ENCODE measurements at places on chromosomes 16 and 17.

- DNase-seq, result no peak
These were observed 82.8 kb upstream of the TNRC6A start for GRCh38 chr16:24646646-24646995.

DNA sequence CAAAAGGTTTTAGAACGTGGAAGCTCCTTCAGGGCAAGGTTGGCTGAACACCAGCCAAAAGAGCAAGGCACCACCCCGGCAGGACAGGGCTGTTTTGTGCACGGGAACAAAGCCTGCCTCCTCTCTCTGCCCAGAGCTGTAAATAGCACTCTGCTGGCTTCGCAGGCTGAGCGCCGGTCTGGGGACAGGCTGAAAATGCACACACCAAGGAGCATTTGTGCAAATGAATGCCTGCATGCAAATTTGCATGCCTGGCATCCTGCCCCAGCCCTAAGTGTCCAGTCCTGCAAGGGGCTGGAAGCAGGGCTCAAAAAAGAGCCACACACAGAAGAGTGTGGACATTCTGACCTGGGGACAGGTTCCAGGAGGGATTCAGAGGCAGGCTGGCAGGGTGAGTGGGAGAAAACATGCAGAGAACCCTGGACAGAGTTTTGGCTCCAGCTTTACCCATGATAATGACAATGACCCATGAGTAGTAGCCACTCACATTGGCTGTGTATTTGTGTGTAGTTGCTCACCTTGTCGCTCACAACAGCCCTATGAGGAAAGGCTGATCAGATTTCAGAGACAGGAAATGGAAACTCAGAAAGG lies 11.7 kb downstream of the ABAT start:
- DNase-seq, result no peak

DNA sequence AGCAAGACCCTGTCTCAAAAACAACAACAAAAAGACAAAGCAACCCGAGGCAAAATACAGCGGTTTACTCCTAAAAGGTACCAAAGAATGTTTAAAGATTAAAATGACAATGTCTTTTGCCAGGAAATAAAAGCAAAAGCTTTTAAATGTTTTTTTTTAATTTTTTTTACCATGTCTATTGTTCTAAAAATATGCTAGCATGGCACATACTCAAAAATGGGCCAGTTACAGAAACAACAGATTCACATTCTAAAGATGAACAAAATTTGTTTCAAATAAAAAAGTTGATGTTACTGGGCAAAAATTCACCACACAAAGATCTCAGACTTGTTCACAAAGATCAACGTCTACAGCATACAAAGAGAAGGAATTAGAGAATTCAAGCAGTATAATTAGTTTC lies 41.1 kb downstream of the CACNG1 start:
- DNase-seq, result no peak

DNA sequence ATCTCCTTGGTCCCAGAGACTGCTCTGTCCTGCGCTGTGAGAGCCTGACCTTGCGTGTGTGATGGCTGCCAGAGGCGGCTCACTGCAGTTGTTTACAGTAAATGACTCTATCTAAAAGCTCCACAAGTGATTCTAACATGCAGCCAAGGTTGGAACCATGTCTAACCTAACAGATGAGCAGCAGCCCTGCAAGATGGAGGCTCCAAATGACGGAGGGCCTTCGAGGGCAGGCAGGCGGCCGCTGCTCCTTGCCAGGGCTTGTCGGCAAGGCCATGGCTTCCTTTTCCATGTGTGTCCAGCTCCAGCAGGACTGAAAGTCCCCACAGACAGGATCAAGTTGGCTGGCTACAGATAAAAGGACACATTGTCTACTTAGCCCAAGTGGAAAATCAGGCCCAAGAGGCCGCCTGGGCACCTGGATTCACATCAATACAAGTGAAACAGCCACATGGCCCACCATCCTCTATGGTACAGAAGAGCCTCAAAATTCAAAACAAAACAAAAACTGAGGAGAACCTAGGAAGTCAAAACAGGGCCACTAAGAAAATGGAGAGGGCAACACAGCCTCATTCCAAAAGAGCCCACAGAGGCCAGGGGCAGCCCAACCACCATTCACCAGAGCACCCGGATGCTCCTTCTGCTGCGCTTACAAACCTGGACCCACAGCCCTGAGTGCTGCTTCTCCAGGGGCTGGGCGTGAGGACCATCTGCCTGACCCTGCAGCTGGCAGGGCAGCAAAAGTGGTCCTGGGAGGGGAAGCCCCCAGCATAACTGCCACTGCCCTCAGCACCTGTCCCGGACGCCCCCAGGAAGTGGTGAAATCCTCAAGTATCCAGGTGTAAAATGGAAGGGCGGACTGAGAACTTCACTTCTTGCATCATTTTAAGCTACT lies 65.0 kb downstream of the AMFR start:
- no peak for DNase-seq

- DNase-seq, result no peak
These were observed 87.0 kb downstream of the HELZ start for GRCh38 chr17:67157732-67158639.

- peak; percentile 48 for DNase-seq
These were observed 25.0 kb downstream of the TAC4 start for GRCh38 chr17:49822829-49823228.

GRCh38 chr17:9700754-9701476 lies 55.6 kb downstream of the USP43 start:
- DNase-seq, result no peak

- DNase-seq, result no peak
These were observed 118.4 kb downstream of the SNX11 start for GRCh38 chr17:48225725-48226567.

DNA sequence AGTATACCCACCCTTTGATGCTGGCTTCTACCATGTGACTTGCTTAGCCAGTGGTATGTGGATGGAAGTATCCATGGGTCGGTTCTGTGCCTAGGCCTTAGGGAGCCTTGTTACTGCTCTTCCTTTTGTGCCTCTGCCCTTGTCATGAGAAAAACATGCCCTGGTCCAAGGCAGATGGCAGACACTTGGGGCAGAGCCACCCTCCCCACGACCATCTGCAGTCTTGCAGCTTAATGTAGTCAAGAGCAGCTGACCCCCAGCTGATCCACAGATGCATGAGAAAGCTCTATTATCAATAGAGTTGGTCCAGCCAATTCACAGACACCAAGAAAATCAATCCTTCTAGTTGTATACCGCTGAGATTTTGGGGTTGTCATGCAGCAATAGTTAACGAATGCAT lies 95.7 kb downstream of the SLC39A11 start:
- DNase-seq, result no peak

GRCh38 chr17:76500074-76500746 lies 1.0 kb downstream of the RHBDF2 start:
- no peak for DNase-seq

DNA sequence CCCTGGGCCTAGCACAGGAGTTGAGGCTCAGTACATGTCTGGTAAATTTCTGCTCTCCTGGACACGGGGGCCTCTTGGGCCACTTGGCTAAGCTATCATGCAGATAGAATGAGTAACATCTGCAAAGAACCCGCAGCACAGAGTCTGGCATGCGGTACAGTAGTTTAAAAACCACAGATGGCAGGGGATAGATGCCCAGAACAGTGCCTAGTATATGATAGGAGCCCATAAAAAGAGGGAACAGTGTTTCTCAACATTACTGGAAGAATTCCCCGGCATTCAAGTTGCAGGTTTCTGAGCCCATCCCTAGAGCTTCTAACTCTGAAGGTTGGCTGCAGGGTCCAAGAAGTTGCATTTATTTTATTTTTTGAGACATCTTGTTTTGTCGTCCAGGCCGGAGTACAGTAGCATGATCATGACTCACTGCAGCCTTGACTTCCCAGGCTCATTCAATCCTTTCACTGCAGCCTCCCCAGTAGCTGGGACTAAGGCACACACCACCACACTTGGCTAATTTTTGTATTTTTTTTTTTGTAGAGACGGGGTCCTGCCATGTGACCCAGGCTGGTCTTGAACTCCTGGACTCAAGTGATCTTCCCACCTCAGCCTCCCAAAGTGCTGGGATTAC lies 5.8 kb downstream of the CDIPT start:
- no peak for DNase-seq

DNA sequence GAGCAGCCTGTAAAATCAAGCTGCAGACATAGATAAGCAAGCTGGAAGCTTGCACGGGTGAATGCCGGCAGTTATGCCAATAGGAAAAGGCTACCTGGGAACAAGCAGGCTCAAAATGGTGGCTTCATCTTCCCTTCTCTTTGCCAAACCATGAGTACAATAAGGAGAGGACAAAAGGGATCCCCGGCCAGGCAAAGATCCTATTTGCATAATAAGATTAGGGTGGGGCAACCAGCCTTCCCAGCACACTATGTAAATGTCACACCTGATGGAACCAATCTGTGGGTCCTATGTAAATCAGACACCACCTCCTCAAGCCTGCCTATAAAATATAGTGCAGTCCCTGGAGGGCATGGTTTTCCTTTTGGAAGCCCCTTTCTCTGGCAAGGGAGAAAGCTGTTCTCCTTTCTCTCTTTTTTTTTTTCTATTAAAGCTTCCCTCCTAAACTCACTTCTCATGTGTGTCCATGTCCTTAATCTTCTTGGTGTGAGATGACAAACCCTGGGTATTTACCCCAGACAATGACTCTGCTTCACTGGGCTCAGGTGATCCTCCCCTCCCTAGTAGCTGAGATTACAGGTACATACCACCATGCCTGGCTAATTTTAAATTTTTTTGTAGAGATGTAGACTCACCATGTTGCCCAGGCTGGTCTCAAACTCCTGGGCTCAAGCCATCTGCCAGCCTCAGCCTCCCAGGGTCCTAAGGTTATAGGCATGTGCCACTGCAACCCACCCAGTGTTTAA lies 44.2 kb downstream of the PSMD12 start:
- no peak for DNase-seq

DNA sequence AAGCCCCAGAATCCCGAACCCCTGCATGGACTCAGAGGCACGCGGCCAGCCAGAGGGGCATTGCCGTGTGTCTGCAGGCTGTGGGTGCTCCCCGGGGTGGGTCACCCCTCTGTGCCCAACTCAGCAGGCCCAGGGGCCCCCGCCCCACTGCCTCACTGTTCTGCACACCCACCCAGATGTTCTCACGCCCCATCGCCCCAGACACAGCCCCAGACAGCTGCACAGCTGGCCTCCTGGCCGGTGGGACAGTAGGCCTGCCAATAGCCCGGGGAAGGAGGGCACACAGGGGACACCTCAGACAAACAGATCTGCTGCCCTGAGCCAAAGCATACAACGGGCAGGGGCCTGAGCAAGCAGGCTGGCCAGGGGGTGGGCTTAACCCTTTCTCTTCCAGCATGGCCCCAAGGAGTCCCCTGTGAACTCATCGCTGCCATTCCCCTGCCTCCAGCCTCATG lies 27.6 kb upstream of the NXPH3 start:
- no peak for DNase-seq

DNA sequence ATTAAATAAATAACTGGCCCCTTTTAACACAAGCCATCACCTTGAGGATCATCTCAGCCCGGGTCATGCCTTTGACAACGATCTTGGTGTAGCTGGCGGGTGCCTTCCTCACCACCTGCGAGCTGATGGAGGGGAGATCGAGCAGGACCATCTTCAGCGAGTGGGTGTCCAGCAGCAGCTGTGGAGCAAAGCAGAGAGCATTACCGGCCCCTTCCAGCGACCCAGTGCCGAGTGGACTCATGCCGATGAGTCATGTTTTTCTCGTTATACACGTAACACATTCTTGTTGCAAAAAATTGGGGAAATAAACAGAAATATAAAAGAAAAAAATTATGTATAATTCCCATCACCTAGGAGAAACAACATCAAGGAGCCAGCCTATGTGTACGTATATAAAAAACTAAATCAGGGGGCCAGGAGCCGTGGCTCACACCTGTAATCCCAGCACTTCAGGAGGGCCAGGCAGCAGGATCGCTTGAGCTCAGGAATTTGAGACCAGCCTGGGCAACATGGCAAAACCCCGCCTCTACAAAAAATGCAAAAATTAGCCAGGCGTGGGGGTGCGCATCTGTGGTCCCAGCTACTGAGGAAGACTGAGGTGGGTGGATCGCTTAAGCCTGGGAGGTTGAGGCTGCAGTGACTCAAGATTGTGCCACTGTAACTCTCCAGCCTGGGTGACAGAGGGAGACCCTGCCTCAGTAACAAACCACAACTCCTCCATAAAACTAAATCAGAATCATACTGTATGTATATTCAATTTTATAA lies 169.1 kb upstream of the RPH3AL start:
- DNase-seq, result no peak

DNA sequence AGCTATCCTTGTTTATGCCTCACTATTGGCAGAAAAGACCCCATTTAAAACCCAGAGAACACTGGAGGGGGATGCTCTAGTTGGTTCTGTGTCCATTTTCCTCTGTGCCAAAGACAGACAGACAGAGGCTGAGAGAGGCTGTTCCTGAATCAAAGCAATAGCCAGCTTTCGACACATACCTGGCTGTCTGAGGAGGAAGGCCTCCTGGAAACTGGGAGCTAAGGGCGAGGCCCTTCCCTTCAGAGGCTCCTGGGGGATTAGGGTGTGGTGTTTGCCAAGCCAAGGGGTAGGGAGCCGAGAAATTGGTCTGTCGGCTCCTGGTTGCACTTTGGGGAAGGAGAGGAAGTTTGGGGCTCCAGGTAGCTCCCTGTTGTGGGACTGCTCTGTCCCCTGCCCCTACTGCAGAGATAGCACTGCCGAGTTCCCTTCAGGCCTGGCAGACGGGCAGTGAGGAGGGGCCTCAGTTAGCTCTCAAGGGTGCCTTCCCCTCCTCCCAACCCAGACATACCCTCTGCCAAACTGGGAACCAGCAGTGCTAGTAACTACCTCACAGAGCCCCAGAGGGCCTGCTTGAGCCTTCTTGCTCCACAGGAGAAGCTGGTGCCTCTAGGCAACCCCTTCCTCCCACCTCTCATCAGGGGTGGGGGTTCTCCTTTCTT lies 56.1 kb downstream of the IGF2BP1 start:
- DNase-seq, result no peak

- DNase-seq, result no peak
These were observed 38.2 kb downstream of the PSME3IP1 start for GRCh38 chr16:57147381-57148221.

DNA sequence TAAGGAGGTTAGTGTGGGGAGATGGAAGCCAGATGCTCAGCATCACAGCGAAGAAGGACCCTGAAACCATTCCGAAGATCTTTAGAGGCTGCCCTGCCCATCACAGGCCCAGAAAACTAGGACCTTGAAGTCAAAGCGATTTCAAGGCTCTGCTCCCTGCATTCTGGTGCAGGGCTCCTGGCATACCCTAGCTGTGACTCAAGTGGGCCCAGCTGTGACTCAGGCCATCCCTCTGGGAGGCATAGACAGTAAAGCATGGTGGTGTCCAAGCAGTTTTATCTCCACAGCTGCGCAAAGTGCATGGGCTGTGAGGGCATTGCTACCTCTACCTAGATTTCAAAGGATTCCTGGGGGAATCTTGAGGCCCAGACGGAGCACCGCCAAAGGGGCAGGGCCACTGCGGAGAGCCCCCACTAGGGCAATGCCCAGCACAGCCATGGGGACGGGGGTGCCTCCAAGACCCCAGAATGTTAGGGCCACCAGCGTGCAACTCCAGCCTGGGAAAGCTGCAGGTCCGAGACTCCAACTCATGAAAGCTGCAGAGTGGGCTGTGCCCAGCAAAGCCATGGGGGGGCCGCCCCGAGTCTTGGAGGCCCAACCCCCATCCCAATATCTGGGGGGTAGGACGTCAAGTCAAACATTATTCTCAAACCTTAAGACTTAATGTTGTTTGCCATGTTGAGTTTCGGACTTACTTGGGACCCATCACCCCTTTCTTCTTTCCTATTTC lies 11.7 kb upstream of the ZNF594 start:
- DNase-seq, result no peak

Measured in tibial nerve (tissue), 4 donors.